ENCODE measurements at places on chromosomes 6 and 20. TPM values are rescaled to one million over a fixed set of nuclear protein-coding genes. Genes with fewer than 3 reads are reported as not detected.

The XKR7 gene
- total RNA-seq, result not detected

DNA sequence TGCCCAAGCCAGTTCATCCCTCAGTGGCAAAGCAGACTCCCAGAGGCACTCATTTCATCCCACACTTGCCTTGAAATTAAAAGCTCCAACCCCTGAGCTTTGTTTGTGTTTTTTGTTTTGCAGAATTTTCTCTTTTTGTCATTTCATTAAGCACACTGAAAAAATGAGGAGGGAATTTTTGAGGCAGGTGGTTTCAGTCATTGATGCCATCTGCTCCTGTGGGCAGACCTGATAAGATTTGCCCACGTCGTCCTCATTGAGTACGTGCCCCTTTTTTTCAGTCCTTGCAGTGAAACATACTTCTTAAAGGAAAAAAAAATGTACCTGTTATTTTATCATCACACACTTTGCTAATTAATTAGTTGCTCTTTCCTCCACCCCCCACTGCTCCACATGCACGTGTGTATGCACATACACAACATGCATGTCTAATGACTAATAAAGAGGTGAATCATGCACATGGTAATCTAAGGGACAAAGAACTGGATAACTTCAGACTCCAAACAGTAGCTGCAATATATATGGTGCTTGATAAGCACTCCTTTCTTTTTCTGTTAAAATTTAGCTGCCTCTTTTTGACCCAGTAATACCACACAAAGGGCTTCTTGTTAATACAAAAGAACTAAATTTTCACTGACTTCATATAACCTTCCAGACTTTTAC is 102.1 kb upstream of the TMEM181 start:
- DNase-seq, result no peak

DNA sequence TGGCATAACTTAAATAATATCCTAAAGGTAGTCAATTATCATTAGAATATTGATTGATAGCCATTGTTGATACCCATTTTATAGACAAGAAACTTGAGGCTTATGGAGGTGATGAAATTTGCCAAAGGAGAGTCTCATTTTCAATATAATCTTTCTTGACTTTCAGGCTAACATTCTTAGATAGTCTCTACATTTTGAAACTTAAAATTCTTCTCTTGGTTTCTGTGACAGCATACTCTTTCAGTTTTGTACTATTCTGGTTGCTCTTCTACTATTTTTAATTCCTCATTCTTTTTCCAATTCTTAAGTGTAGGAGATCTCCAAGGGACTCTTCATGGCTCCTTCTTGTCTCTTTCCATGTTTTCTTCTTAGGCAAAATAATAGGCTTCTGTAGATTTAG is 3.7 kb upstream of the SH3BGRL2 start:
- no peak for DNase-seq

The C6orf15 gene
- 0.33 TPM for total RNA-seq

The TINAG gene
- 1.8 TPM for total RNA-seq

GRCh38 chr6:159981403-159982245 is 12.7 kb downstream of the IGF2R start:
- DNase-seq, result no peak

The TRIM40 gene
- total RNA-seq, result not detected

GRCh38 chr20:38283236-38283635 is 20.7 kb upstream of the BPI start:
- no peak for DNase-seq
